ENCODE measurements at places on chromosomes 4 and X.
A peak's percentile ranks its signal among the peaks of the same experiment; 100 is the strongest.

GRCh38 chr4:85642356-85643100 lies 167.6 kb downstream of the ARHGAP24 start:
- DNase-seq, result no peak

DNA sequence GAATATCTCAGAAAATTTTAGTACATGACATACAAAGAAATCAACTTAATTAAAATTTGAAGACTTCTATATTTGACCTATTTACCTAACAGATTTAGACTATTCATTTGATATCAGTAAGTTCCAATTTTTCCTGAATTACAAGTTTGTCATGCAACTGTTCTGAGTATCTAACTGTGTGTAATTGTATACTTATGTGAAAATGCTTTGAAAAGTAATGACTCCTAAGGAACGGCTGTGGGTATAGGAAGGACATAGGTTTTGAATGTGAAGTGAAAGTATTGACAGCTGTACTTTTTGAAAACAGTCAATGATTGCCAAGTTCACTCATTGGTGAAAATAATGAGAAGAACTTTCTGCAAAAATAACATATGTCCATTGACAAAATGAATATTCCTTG lies 2.9 kb downstream of the GRIA2 start:
- no peak for DNase-seq

GRCh38 chr4:15717086-15717485 lies 14.2 kb downstream of the BST1 start:
- peak; percentile 67 for DNase-seq

DNA sequence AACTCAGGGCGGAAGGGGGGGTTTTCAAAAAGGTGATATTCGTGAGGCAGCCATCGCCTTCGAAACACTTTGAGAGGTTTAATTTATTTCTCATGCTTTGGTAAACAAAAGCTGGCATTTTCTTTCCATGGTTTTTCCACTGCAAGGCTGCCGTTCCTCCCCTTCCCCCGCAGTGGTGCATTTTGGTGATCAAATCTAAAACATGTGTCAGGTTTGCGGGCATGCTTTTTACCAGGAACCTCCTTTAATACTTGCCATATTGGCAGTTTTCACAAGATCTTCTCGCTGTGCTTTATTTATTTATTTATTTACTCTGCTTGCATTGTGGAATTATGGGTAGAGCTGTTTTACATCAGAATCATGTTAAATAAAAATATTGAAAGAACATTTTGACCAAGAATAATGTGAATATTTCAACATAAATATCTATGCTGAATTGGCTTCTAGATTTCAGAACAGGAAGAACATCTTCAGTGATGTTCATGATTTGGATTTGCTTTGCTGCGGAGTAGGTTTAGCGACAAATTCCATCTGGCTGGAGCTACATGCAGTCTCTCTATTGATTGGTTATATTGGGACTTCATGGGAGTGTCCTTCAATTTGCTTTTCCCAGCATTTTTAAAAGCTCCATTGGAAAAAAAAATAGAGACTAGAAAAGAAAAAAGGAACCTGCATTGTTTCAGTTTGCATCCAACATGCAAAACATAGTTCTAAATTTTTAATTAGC lies 54.4 kb downstream of the STOX2 start:
- no peak for DNase-seq

- DNase-seq, result peak; percentile 62
Measured at GRCh38 chr4:40200875-40201801, 4.3 kb downstream of the RHOH start.

GRCh38 chr4:82930848-82931755 lies 30.6 kb downstream of the THAP9 start:
- DNase-seq, result no peak

- DNase-seq, result no peak
Measured at GRCh38 chr4:10521424-10521823, 64.2 kb upstream of the ZNF518B start.

GRCh38 chr4:64326507-64326906 lies 82.7 kb downstream of the TECRL start:
- no peak for DNase-seq

- DNase-seq, result no peak
Measured at GRCh38 chr4:110164856-110165255, 33.6 kb downstream of the ELOVL6 start.

Measured in iris pigment epithelial cell (primary cell).